Renal cortical epithelial cell (primary cell): ENCODE measurements at places on chromosomes 3 and 15. TPM values are rescaled to one million over a fixed set of nuclear protein-coding genes. Genes with fewer than 3 reads are reported as not detected.

The TRPC1 gene
- 34.4 and 46.7 TPM in 2 replicates for total RNA-seq

The LRRC49 gene
- total RNA-seq: 11.1 and 22.0 TPM in 2 replicates

DNA sequence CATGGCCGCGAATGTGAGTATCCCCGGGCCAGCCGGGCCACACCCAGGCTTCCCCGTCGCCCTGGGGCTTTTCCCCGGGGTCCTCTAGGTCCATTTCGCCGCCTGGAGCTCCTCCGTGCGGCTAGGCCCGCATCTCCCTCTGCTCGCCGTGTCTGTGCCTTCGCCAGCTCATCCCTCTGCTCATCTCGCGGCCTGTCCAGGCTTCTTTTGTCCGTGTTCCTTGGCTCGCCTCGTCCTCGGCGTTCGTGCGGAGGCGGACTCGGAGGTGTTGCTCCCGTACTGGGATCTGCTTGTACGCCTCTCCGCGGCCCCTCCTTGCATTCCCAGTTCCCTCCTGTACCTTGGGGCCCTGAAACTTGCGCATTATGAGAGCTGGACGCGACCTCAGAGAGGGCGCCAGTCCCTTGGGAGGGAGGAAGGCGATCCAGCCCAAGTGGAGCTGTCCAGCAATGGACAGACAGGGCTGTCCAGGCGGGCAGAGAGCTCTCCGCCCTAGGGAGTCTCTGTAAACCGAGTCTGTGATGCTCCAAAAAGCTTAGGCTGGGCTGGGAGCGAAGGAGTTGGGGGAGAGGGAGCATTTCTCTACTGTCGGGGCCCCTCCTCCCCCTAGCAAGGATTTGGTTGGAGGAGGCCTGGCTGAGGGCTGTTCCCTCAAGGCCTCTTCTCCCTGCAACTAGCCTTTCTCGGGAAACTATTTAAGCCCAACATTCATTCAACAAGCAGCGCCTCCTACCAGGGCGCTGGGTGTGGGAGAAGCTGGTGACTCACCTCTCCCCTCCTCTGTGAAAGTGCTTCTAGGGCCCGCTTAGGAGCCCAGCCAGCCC, 553 bp downstream of the TMEM43 start:
- peak; percentile 93 for DNase-seq

DNA sequence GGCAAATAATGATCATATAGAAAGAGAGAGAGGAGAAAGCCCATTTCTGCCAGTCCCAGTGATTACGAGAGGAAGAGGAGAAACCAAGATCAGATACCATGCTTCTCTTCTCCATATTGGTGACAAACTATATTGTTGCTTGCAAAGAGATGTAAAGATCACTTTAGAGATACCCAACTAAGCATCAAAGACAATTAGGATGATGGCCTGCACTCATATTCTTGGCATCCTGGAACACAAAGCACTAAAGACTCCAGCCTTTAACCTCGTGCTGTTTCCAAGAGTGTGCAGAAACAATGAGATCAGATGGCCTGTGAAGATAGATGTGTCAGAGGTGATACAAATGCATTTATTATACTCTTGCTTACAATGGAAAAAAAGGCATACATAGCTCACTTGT, 170.7 kb upstream of the TP63 start:
- DNase-seq: no peak

- no peak for DNase-seq
Measured at GRCh38 chr15:62447742-62448141, 282.7 kb upstream of the C2CD4B start.

- peak; percentile 33 for DNase-seq
Measured at GRCh38 chr15:50907601-50908208, 778 bp upstream of the AP4E1 start.

DNA sequence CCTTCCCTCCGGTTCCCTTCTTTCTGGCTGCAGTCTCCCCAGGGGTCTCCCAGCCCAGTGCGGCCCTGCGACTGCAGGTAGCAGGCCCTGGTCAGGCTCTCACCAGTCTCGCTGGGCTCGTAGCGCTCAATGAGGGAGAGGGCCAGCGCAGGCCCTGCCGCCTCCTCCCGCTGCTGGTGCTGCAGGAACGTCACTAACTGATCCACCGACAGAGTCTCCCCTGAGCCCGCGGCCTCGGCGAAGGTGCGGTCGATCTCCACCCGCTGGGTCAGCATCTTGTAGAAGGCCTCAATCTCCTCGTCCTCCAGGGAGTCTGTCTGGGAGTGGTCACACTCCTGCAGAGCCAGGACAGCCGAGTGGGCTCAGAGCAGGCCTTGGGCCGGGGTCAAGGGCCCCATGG, 18.3 kb downstream of the PLCD1 start:
- no peak for DNase-seq

DNA sequence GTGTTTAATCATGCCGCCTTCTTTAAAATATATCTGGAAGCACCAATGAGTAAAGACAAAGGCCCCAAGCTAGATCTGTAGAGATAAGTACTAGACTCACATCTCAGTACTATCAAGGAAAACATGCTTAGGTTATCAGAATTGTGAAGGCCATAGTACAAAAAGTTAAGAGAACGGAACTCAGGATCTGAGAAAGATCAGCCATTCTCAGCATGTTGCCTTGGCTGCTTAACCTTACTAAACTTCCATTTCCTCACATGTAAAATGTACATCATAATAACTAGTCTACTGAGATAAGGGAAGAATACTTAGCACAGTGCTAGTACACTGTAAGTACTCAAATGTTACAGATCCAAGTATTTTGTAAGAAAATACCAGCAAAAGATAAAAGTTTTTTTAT, 7.6 kb downstream of the DNAJC19 start:
- DNase-seq: no peak

DNA sequence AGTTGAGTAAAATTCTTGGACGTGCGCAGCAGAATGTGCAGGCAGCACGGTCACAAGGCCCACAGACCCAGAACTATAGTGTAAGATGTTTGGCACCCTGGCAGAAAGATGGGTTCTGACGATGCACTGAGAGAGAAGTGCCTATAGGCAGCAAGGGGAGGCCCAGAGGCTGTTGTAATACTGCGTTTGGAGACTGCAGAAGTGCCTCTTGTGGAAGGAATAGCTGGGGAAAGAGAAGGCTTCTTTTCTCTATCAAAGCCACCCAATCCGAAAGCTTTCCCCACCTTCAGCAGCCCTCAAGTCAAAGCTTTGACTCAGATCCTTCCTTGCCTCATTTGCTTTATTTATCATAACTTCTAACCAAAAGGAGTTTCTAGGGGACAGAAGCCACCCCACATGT, 5.2 kb upstream of the SIN3A start:
- DNase-seq: no peak

DNA sequence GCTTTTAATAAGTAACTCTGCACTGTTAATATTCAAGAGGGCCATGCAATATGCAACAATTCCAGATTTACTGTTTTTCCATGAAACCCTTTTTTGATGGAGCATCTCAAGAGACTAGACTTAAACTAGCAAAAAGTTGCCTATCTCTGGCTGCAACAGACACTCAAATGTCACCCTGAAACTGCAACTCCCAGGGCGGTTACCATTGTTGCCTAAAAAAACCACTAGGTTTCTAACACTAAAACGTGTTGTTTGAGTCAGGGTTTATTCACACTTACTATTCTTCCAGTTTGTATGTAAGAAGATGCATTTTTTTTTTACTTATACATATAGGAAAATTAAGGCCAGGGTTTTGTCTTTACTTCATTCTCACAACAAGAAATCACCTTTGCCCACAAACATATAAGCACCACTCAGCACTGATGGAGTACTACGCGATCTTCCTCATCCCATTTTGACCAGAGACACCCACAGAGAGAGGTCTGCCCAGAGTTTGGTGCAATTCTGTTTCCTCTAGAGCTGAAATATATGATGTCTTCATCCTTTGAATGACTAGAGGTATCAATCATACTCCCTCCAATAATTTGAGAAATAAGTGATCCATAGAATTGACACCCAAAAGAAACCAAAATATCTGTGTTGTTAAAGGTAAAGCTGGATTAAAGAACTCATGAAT, 124.0 kb upstream of the SNTN start:
- no peak for DNase-seq

DNA sequence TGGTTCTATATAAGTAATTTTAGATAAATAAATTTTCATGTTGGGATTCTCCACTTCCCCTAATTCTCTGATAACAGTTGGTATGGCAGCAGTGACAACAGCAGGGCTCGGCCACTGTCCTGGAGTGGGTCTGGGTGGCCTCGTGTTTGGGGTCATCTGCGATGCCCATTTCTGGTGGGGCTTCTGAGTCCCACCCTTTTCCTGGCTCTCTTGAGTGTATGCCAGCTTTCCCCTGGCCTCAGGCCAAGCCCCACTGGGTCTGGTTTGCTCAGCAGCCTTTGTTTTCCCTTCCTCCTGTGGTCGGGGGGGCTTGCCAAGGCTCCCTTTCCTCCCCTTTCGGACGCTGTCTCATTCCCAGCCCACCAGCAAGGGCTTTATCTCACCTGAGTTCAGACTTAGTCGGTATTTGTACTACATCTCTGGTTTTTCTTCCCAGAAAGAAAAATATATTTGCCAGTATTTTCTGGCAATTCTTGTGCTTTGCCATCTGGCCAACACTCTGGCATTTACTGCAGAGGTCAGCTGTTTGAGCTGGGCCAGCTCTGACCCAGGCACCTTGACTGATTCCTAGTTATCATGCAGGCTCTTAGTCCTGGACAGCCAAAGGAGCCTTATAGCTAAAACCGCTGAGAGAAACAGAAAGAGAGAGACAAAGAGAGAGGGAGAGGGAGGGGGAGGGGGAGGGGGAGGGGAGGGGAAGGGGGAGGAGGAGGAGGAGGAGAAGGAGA, 35.2 kb downstream of the MYZAP start:
- no peak for DNase-seq

GRCh38 chr15:78922527-78922926, 22.3 kb downstream of the CTSH start:
- DNase-seq: no peak

GRCh38 chr15:96421178-96421601, 90.7 kb downstream of the NR2F2 start:
- DNase-seq: peak; percentile 58

DNA sequence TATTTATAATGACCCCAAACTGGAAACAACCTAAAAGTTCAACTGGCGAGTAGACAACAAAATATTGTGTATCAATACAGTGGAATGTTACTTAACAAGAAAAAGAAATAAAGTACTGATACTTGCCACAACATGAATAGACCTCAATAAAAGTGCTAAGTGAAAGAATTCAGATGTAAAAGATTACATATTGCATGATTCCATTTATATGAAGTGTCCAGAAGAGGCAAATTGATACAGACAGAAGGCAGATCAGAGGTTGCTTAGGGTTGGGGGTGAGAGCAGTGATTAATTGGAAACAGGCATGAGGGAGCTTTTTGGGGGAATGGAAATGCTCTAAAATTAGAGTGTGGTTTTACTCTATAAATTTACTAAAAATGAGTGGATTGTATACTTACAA, 183.3 kb downstream of the SATB1 start:
- no peak for DNase-seq

GRCh38 chr3:162719684-162720341, 1223.2 kb downstream of the OTOL1 start:
- peak; percentile 96 for DNase-seq

DNA sequence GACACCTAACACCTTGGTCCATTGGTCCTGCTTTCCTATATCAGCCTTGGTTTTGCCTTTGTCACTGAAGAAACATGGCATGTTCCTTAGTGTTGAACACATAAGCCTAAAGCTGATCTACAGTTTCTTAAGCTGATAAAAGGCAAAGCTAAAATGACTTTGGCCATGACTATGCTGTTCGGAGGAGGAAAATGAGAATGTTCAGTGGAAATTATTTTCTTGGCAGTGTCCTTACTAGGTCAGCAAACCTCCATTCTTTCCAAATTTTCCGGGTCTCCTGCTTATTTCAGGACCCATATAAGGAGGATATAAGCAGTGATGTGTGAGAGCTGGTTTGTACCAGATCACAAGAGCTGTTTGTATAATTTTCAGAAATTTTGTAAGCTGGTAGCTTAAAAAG, 832.9 kb upstream of the CFAP20DC start:
- no peak for DNase-seq

DNA sequence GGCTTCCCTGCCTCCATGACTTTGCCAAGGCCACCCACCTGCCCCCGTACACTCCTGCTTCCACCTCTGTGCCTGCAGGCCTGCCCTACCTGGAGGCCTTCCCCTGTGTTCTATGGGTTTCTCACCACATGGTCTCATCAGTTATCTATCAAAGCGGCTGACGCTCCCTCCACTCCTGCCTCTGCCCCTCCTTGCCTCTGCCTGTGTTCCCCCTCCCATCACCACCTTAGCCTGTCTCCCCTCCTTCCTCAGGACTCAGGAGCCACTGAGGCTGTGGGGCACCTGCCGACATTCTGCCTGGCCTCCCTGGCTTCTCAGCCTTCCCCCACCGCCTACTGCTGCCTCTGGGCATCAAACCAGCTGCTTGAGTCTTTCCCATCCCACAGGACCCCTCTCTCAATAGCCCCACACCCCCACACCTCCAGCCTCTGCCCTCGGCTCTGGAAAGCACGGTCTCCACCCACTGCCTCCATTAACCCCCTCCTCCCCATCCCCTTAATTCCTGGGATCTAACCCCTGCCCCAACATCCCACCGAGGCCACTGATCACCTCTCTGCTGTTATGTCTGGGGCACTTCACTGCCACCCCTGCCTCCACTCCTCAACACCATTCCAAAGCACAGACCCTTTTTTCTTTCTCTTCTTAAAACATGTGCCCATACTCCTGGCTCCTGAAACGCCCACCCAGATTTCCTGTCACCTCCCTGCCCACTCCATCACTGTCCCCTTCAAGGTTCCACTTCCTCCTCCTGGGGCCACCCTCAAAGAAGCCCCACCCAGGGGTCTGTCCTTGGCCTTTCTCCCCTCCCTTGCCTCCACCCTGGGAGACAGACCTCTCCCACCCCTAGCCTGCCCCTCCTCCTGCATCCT, 24.4 kb upstream of the CYP11A1 start:
- no peak for DNase-seq

GRCh38 chr3:26312816-26313215, 309.8 kb upstream of the LRRC3B start:
- no peak for DNase-seq

DNA sequence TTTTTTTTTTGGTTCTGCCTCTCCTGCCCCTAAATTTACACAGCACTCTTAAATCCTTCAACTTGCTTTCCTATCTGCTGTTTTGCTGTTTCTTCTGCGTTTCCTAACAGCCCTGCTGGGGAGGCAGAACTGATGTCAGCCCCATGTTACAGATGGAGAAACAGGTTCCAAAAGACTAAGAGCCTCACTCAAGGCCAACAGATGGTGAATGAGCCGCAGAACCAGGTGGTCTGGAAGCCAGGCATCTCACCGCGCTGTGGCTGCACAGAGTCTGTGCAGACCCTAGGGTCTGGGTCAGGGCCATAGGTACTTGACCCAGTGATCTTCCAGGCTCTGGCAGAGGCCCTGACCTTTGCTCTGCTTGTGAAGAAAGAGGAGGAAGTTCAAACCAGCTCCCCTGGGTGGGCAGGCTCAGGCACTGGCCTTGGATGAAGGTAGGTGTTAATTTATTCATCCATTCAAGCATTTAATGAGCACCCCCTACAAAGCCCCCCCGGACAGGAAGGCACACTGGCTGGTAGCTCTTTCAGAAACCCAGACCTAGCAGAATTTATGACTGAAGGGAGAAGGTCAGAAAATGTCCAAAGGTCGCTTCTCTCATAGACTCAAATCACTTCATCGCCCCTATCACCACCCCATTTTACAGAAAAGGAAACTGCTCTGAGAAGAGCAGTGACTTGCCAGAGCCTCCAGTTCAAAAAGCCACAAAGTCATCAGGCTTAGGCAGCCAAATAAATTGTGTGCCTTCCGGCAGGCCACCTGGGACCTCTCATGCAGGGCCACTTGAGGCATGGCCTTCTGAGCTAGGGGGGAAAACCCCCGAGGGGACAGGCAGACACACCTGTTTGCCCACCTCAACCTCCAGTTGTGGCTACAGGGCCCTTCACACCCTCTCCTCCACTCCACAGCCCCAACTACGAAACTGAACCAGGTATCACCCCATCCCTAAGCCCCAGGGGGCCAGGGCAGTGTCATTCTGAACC, 2.7 kb downstream of the CHDH start:
- no peak for DNase-seq

GRCh38 chr3:121698901-121699300, 38.2 kb upstream of the HCLS1 start:
- DNase-seq: no peak
